ENCODE measurements at places on chromosomes 2 and 18. TPM values are rescaled to one million over a fixed set of nuclear protein-coding genes. Genes with fewer than 3 reads are reported as not detected.
A peak's percentile ranks its signal among the peaks of the same experiment; 100 is the strongest.

ONECUT2 gene
- total RNA-seq = 0.48 TPM

GRCh38 chr2:215427585-215427984 is 8.3 kb downstream of the FN1 start:
- no peak for DNase-seq

DNA sequence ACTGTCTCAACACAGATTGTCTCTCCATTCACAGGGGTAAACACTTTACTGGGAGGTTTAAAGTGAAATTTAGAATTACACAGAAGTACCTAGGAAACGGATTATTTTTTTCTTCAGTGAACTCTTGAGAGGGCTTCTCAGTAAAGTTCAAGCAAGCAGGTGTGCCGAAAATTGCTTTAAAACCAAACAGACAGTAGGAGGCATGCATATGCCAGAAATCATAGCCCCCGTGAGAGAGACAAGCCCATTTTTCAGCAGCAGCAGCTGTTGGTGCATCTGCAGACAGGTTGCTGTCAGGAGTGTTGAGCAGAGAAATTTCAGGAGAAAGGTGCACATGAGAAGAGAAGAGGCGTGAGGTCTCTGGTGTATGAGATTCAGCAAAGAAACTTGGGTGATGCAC is 2115.5 kb upstream of the CELF4 start:
- DNase-seq = no peak

DNA sequence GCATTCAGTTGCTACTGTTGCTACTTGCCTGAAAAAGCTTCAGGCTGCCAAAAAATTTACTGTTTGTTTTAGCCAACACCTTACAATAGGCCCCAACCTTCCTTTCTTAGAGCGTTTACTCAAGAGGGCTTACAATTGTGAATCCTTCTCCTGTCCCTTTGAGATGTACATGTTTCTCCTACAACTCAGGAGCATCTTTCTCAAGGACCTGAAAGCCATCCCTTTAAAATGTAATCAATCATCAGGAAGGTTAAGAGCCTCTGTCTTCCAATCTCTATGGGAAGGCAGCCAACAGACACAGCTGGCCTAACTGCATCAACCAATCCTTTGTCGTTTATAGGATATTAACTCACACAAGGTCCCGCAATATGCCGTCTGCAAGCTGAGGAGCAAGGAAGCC is 3.4 kb upstream of the IER3IP1 start:
- no peak for DNase-seq

GRCh38 chr18:47558110-47558750 is 306.8 kb upstream of the SKOR2 start:
- DNase-seq = peak; percentile 41

DNA sequence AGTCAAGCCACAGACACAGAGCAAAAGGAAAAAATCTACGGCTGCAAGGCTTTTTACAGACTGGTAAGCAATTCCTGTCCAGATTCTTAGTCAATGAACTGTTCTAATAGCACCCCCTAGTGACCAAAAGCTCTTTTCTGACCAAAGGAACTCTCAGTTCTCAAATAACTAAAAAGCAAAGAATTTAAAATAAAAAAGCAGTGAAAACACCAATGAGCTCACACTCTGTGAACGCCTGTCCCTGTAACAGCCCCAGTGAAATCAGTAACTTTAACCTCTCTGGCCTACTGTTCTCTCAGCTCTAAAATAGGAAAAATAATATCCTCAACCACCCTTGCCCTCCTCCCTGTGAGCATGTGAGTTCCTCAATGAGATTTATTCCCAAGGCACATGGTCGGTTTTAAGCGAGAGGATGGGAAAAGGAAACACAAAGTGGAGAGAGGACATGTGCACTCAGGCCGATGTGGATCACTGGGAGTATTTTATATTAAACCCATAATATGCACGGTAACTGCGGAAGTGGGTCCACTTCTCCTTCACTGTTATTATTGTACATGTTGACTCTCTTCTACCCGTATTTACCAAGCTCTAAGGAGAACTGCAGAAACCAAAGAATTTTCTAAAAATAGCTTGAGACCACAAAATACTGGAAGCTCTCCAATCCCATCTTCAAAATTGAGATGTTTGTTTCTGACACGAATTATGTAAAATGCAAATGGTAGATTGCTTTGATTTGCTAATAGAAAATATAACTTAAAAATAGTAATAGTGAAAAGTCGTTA is 128.5 kb downstream of the STK39 start:
- no peak for DNase-seq

DNA sequence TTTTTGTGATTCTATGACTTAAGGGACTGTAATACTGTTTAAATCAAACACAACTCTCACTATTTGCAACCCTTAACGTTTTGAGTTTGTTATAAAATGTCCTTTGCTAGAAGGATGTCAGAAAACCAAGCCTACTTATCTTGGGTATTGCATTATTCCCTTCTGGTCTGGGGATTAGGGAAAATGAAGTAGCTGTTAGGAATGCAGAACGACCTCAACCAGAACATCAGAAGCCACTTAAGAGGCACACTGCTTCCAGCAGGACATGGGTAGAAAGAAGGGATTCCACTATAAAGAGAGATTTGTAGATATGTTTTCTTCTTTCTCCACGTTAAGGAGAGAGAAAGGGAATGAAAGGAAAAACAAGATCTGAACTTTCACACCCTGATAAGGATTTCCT is 101.2 kb downstream of the SETBP1 start:
- DNase-seq = no peak

All from H9 (cell line).